Epithelial cell of prostate (primary cell): ENCODE measurements at places on chromosomes 13 and 19.

- no peak for DNase-seq
These were observed 10.6 kb upstream of the UBE2S start for GRCh38 chr19:55418185-55418584.

GRCh38 chr13:108407495-108407894 lies 138.0 kb downstream of the TNFSF13B start:
- DNase-seq: no peak

GRCh38 chr13:27289011-27289665 lies 18.5 kb downstream of the RASL11A start:
- DNase-seq: no peak

- DNase-seq: no peak
These were observed 4.9 kb downstream of the REX1BD start for GRCh38 chr19:18593367-18594095.

DNA sequence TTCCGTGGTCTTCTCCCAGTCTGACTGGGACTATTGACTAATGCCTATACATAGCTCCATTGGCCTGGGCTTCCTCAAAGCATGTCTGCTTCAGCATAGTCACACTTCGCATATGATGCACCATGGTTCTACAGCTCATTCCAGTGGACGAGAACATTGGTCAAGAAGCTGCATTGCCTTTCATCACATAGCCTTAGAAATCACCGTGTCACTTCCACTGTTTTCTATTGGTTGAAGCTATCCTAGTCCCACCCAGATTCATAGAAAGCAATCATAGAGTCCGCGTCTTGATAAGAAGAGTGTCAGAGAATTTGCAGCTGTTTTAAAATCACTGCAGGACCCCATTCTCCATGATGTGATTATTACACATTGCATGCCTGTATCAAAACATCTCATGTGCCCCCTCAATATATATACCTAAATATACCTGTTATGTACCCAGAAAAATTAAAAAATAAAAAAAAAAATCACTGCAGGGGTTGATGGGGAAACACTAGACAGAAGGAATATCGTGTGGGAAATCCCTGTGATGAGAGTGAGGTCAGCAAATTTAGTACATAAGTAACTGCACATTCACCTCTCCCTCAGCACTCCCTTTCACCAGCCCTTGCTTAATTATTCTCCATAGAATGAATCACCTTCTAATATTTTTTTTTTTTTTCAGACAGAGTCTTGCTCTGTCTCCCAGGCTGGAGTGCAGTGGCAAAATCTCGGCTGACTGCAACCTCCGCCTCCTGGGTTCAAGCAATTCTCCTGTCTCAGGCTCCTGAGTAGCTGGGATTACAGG lies 2.2 kb upstream of the ARHGAP33 start:
- peak; percentile 34 for DNase-seq

GRCh38 chr19:3142292-3142670 lies 6.4 kb downstream of the GNA15 start:
- DNase-seq: no peak

- DNase-seq: no peak
These were observed 168.2 kb downstream of the DNAJC15 start for GRCh38 chr13:43191546-43191945.
